Thymus (tissue), 14 donors: ENCODE measurements at places on chromosomes 5 and 9.

DNA sequence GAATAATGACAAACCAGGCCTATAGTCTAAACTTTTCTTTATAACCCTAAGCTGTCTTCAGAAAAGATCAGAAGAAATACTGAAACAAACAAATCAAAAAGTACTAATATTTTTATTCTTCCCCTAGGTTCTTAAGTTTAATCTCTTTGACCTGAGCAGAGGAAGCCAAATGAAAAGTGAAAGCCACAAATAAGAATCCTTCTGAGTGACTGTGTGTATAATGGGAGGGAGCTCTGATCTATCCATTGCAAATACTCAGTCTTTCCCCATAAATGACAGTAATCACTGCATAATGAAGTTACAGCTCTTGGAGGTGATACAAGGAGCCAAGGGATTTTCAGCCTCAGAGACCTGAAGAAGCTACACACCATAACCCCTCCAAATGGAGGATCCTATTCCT is 126.9 kb upstream of the ATP10B start:
- DNase-seq, result no peak

- no peak for DNase-seq
Observed at GRCh38 chr9:87211669-87212068, 264.4 kb upstream of the GAS1 start.

DNA sequence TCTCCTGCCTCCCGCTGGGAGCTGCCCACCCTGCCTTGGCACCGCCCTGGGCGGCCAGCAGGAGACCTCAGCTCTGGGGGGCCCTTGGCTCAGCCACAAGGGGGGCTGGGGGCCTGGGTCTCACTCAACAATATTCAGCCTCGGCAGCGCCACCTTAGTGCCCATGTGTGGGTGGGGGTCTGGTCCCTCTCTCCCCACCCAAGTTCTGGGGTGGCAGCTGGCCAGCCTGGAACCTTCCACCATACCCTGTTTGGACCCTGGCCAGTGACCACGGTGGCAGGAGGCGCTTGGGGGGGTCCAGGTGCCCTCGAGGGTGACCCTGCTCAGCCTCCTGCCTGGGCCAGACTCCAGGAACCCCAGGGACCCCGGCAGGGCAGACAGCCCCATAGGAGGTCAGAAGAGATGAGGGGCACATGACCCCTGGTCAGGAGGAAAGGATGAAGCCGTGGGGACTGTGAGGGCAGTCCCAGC is 22.2 kb downstream of the NKD2 start:
- DNase-seq, result no peak

DNA sequence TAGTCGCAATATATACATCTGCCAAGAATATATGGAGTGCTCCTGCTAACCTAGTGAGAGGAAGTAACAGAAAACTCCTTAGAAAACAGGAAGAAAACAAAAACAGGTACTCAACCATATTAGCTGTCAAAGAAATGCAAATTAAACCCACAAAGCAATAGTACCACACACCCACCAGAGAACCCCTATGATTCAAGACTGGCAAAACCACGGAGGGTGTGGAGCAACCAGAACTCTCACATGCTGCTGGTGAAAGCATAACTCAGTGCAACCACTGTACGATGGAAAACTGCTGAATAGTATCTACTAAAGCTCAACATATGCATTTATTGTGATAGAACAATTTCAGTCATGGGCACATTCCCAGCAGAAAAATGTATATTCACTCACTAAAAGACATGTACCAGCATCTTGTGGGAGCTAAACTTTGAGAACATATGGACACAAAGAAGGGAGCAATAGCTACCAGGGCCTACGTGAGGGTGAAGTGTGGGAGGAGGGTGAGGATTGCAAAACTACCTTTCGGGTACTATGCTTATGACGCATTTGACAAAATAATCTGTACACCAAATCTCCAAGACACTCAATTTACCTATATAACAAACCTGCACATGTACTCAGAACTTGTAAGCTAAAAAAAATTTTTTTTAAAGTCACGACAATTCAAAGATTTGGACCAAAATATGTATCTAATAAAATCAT is 34.0 kb downstream of the PTPN3 start:
- DNase-seq, result no peak

DNA sequence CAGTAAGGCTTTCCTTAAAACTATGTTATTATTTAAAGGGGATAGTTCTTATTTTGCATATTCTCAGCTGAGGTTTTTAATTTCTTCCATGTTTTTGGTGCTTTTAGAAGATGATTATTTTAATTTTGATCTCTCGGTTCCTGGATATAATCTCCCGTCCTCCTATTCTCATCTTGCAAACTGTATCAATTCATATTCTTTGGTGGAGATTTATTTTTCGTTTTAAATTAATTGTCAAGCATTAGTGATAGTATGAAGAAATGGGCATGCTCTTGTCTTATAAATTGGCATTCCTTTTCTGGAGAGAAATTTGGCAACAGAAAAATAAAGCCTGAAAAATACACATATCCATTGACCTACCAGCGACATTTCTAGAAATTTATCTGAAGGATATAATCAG is 15.5 kb upstream of the GNAQ start:
- DNase-seq, result no peak

- no peak for DNase-seq
Observed at GRCh38 chr5:173457482-173457881, 129.3 kb upstream of the STC2 start.

- DNase-seq, result no peak
Observed at GRCh38 chr9:95065224-95065623, 252.3 kb downstream of the FANCC start.

- DNase-seq, result no peak
Observed at GRCh38 chr5:33490071-33490665, 49.4 kb downstream of the TARS1 start.

DNA sequence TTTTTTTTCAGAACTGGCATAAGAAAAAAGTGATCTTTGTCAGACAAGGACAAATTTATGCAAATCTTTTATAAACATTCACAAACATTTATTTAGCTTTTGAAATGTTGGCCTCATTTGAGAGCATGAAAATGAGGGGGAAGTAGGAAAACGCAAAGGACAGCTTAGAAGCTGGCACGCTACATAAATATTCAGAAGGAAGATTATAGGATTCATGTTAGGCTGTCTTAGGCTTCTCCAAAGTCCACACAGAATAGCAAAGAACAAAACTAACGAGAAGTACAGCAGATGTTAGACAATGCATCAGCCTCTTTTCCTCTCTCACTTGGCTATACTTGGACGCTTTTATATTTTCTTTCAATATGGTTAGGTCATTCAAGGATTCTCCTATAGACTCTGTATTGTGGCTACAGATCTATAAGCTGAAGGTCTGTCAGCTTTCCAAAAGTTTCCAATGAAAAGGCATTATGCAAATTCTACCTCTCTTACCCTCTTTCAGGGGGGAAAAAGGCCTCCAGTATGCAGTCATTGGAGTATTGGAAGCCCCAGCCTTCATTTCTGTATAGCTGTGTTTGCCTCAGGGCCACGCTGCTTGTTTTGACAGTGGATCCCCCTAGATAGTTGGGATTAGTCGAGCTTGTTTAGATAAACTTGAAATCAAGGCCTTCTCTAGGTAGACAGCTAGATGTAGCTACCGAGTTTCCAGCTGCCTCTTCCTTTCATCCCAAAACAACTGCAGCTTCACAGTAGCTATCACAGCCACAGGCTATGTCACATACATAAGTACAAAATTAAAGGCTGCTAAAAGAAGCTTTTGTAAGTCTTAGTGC is 153.0 kb downstream of the DENND1A start:
- DNase-seq, result no peak

GRCh38 chr5:76326577-76327302 is 76.3 kb upstream of the IQGAP2 start:
- DNase-seq, result no peak

DNA sequence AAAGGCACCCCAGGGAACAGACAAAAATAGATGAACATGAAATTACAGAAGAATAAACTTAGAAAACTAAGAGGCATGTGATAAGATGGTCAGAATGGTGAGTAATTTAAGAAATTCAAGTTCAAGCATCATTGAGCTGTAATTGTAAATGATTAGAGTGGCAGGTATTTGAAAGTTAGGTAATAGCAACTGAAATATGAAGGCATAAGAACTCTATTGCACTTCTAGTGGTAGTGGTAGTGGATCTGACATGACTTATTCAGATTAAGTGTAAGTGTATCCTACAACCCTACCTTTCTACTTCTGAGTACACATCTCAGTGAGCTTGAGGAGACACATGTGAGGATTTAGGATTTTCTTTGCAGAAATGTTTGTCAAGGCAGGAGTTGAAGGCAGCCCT is 192.9 kb upstream of the RIOK2 start:
- no peak for DNase-seq

DNA sequence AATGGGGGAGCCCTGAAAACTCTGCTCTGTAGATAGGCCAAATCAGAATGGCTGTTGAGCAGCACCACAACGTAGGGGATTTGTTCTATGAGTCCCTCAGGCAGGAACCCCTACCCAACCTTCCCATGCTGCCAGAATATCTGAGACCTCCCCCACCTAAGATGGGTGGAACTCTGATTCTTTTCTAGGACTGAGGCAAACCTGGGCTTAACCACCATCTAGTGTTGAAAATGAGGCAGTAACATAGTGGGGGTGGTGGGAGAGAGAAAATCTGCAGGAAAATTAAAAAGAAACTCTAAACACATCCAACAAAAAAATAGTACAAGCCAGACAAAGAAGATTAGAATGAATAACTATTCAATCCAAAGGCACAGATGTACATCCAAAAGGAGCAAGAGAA is 228.4 kb downstream of the ATPSCKMT start:
- DNase-seq, result no peak

DNA sequence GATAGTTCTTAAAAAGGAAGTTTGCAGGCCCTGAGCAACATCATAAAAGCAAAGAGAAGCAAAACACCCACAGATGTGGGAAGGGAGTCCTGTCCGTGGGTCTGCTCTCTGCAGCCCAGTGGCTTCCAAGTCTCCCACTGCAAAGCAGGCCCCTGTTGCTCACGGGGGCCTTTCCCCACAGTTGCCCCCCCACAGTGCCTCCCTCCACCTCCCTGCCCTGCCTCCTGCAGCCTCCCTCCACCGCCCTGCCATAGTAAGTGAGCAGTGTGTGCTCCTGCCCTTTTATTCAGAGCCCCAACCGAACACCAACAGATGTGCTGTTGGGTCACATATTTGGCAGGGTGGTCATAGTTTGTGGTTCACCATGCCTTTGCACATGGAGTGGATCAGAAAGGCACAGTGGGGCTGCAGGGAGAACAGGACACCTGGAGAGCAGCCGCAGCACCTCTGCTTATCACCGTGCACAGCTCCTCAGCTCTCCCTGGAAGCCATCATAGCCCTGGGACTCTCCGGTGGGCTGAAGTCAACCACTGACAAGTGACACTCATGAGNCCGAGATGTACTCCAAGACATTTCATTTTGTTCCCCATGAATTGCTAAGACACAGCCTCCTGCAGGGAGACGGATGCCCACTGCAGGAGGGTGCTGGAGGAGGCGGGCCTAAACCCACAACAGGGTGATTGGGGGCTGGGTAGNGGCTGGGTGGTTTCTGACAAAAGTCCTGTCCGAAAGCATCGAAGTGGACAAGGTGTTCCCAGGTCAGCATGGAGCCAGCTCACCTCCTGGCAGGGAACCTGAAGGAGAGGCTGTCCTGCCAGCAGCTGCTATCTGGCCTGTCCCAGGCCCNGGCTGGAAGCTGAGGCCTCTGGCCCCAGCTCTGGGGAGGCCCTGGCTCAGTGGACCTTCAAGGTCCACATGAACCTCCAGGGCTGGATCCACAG is 278.9 kb downstream of the GADD45G start:
- no peak for DNase-seq

DNA sequence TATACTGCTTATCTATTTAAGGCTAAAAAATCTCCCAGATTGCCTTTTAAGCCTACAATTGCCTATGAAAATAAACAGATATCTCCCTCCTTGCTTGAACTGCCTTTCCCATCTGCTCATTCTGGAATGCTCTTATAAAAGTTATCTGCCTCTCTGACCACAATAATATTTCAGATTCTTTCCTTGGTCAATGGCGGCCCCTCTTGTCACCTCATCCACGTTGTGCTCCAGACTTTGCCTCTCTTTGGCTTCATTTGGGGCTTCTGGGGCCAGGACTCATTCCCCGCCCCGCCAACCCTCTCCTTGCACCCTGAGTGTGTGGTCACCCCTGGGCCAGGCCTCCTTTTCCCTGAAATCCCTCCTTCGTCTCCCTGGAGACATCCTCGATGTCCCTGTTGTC is 110.0 kb upstream of the RPS23 start:
- DNase-seq, result no peak

DNA sequence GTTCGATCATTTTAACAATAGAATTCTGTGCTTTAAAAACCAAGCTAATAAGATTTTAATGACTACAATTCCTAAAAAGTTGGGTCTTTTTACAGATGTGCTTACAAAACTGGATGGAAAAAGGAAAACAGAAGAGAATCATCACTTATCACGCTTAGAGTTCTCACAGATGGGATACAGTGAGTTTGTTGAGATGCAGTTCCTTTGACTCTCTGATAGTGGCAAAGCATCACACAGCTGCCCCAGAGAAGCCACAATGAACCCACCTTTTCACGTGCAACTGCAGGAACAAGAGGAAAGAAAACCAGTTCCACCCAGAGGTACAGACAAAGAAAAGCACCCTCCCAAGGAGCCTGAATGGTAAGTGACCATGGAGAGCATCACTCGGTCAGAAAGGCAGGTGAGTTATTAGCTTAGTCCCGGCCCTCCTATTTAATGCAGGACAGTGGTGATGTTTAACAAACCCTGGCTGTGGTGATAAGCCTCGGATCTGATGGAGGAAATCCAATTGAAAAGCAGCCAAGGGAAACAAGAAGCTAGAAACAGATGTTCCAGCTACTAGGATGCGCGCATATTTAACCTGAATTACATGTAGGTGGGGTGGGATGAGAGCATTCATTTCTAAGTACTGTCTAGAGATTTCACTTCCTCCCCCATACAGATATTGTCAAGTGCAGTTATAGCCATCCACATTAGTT is 167.7 kb downstream of the TARS1 start:
- DNase-seq, result no peak

GRCh38 chr5:139155333-139155732 is 42.8 kb downstream of the SIL1 start:
- no peak for DNase-seq

DNA sequence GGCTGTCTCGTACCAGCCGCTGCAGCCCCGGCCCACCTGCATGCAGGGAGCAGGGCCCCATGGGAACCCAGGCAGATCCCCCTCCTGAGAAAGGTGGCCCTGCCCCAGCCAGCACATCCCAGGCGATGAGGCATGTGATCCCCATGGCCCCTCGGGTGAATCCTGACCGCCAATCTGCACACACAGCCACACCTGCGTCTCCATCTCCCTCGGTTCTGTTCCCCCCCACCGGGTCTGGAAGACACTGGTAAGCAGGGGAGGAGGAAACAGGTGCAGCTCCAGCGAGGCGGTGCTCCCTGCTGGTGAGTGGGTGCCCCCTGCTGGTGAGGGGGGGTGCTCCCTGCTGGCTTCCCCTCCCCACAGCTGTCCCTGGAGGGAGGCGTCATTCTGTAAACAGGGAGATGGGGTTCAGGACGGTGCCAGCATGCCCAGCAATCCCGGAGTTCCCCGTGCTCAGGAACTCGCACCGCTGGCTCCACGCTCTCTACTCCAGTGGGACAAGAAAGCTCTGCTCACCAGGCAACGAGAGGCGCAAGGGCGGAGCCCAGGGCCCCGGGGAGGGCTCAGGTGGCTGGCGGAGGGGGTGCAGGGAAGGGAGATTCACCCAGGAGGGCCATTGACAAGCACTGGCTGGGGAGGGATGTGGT is 28.4 kb upstream of the SLC12A7 start:
- peak; percentile 92 for DNase-seq
